EL (cell line): ENCODE measurements at places on chromosomes 7 and 10.
A peak's percentile ranks its signal among the peaks of the same experiment; 100 is the strongest.

DNA sequence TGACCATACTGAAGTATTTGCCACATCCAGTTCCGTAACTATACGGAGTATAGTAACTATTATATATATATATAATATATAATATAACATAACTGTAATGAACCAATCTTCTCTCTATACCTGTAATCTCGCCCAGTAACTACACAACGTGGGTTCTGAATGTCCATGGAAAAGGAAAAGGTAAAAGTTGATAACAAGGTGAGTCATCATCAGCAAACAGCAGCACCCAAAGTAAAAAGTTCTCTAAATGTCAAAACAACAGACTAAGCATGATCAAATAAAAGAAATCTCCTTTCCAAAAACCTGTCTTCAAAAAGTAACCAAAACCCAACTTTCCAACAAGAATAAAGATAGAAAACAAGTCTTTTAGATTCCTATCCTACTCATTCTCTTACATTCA lies 42.8 kb downstream of the ELAPOR2 start:
- DNase-seq = no peak

- no peak for DNase-seq
These were observed 108.9 kb downstream of the UNCX start for GRCh38 chr7:1341361-1342089.

GRCh38 chr10:132205650-132206376 lies 19.1 kb downstream of the DPYSL4 start:
- no peak for DNase-seq

DNA sequence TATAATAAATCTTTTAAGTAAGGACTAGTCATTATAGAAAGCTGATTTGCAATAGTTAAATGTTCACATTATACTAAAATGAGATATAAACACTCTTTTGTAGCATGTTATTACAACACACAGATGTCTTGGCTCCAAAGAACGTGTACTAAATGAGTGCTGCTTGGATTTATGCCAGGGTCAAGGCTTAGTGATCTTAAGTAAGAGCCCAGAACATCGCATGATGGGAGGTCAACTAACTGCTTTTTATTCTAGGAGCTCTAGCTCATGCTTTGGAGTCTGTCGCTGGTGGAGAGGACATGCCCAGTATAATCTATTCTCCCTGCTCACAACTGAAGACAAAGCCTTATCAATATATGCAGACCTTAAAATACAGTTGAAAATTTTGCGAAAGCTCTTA lies 315.1 kb downstream of the BBS9 start:
- DNase-seq = no peak

- no peak for DNase-seq
These were observed 6.4 kb downstream of the AGBL3 start for GRCh38 chr7:134992626-134993179.

DNA sequence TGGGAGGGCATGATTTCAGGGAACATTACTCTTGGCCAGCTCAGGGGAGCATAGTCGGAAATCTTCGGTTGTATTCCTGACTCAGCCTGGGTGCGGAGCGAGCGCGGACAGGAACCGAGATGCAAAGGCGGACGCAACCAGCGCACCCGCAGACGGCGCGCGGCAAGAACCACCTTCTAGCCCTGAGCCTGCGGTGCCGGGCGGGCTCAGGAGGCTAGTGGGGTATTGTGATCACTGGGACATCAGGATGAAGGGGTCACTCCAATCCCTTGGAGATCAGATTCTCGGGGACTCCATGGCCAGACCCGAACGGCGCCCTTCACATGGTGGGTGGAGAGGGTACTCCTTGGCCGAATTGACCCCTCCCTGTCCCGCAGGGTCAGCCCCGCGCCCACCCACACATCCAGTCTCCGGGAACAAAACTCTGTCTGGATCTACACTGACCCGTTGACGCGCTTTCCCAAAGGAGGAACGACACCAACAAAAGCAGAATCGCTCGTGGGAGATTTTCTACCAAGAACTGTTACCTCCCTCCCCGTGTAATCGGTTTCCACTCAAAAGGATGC lies 730.5 kb downstream of the ZWINT start:
- DNase-seq = no peak

- no peak for DNase-seq
These were observed 44.1 kb downstream of the BAMBI start for GRCh38 chr10:28721318-28721951.

DNA sequence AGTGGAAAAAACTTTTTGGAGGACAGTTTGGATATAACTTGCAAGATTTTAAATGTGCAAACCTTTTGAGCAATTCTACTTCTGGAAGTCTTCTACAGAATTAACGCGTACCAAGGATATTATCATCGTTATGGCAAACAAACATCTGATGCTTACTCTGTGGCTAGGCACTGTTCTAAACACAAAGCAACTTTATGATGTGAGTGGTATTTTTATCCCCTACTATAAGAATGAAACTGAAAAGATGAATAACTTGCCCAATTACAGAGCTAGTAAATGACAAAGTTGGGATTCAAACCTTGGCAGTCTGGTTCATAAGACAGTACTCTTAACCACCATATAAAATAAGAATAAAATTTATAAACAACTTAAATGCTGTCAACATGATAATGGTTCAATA lies 15.8 kb downstream of the ASZ1 start:
- no peak for DNase-seq

DNA sequence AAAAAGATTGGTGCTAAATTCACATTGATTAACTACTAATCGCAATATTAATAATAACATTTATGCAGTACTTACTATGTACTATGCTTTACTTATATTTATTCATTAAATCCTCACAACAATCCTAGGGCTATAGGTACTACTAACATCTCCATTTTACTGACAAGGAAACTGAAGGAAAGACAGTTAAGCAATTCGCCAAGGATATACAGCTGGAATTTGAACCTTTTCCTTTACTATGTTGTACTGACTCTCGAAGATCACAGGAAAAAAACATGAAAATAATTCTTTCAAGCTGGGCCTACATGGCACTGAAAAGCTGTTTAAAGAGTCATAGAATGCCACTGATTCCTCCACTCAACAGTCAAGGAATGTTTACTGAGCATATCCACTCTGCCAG lies 185.4 kb downstream of the IPMK start:
- no peak for DNase-seq

- DNase-seq = no peak
These were observed 446.0 kb upstream of the PODXL start for GRCh38 chr7:132002343-132002968.

GRCh38 chr10:22597138-22597537 lies 117.2 kb downstream of the PIP4K2A start:
- peak; percentile 70 for DNase-seq

DNA sequence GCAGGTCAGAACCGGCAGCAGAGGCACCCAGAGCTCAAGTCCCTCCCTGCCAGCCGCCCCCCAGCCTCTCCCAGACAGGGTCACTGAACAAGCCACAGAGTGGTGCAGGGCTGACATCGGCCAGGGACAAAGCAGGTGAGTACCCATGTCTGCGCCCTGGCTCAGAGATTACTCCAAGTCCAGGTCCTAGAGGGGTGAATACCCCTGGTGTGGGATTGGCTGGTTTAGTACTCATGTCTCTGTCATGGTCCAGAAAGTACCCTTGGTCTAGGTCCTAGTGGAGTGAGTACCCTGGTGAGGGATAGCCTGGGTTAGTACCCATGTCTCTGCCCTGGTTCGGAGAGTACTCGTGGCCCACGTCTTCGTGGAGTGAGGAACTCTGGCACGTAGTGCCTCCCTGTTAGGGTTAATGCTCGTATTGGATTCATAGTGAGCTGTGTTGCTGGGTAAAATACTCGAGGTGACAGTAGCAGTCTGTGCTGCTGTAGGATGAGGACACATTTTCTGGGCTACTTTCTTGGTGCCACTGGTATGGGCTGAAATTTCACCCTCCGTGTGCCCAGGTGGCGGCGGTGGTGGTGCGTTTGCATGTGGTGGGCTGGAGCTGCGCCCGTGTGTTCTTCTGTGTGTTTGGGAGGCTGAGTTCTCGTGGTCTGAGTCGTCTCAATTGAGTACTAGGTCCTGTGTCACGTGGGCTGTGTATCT lies 25.5 kb upstream of the KNDC1 start:
- no peak for DNase-seq

DNA sequence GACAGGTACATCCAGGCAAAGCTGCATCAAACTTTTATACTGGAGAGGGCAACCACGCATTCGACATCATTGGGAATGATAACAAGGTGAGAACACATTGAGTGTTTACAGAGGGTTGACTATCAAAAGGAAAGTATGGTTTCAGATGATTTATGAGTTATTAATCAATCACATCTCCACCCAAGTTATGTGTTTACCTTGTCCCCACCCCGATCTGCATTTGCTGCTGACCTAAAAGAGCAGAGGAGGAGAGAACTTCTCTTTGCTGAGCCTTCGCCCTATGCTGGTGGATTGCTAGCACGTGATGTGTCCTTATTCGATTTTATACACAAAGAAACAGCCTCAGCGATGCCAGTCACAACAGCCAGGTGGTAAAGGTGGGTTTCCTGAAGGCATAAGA lies at the start of gene MSMB:
TSS of gene MSMB (minus strand) at position 9 of the 400 bp plus-strand sequence. CDS start 32 bp downstream, outside the sequence.
- DNase-seq = no peak

DNA sequence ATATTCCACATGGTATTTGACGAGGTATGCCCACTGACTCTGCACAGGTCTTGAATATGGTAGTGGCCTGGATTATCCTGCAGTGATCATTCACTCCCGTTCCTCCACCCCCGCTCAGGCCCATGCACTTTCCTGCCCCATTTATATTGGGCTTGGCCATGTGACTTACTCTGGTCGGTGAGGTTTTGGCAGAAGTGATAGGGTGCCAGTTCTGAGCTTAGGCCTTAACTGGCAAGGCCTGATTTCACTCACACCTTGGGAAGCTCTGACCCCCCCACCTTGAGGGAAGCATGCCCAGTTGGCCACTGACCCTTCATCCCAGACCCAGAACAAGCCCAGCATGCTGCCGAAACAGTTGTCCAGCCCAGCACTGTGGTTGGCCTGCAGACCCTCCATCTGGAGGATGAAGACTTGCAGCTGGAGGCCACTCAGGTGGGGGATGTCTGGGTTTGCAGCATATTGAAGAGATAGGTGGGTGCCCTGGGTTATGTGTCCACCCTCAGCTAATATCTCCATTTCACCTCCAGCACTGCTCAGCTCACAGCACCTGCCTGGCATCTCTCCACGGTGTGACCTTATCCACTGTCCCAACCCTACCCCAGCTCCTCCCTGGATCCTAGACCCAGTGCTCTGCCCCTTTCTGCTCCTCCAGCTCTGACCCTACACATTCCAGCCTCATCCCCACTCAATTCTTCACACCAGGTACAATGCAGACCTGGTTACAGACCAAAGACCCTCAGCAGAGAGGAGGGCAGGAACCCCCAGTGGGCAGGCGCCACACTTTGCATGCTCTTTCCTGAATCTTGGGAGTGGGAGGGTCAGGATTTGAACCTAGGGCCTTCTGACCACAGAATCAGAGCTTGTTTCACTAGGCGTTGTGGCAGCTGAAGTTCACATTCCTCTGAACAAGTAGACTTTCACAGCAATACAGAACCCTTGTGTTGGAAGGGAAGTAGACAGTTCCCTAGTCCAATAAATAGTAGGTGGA lies 138.1 kb upstream of the CHST15 start:
- no peak for DNase-seq

DNA sequence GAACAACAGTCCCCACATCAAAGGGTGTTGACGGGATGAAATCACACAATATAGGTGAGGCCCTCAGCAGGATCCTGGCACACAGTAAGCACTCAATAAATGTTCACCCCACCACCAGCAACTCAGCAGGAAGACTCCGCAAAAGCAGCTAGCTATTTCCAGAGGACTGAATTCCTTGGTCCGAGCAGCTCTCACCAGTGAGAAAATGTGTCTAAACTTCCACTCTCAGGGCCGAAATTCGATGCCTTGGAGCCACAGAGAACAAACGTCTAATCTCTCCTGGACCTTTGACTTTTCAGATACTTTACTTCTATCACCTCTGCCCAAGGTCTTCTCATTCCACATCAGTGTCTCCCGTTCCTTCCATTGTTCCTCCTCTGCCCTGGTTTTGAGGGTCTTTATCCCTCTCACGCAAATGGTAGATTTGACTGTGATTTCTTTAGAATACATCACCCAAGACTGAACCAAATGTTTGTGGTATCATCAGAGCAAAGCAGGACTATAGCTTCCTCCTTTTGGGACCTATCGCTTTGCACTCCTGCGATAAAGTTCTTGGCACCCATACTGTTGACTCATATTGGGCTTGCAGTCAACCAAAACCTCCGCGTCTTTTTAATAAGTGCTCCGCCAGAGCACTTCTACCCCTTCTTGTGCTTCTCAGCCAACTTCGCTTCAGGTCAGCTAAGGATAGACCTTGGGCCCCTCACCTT lies 903 bp upstream of the NT5C2 start:
- no peak for DNase-seq

GRCh38 chr10:24425151-24425550 lies 216.2 kb downstream of the KIAA1217 start:
- DNase-seq = no peak

GRCh38 chr10:88478256-88478655 lies 104.9 kb downstream of the RNLS start:
- DNase-seq = peak; percentile 6

DNA sequence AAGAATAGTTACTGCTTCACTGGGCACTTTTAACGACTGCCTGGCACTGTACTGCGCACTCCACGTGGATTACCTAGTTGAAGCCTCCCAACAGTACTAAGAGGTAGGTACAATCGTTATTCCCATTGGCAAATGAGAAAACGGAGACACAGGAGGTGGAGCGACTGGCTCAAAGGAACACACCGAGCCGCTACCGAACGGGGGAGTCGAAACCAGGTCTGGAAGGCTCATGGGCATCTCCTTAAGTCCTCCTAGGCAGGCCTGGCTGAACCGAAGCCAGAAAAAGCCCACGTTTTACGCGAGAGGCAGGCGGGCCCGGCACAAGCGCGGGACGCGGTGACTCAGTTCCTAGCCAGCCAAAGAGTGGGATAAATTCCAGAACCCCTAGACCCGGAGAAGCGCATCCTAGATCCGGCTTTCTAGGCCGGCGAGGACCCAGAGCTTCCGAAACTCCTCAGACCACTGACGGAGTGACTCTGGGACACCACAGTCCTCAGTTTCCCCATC lies 472 bp downstream of the PDAP1 start:
- peak; percentile 81 for DNase-seq

GRCh38 chr7:140594131-140594691 lies 46.4 kb downstream of the DENND2A start:
- DNase-seq = no peak

DNA sequence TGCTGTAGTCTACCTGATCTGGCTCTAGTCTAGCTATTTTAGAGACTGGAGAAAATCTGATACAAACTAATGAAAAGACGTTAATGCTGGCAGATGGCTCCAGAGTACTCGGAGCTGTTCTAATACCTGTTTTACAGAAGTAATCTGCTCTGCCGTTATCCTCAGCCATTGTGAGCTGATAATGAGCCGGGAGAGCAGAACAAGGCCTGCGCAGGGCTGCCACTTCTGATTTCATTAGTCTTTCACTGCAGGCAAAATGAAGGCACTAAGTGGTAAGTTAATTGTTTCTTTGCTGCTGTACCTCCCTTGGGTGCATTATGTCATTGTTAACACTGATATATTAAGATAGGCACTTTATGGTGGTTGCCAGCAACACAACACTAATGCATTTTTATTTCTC lies 456.4 kb upstream of the PFKP start:
- DNase-seq = no peak

GRCh38 chr7:151207804-151208203 lies 2.5 kb downstream of the H2BK1 start:
- no peak for DNase-seq

- no peak for DNase-seq
These were observed 339.2 kb downstream of the LRMDA start for GRCh38 chr10:75770626-75771081.
